Activated CD8-positive, alpha-beta T cell treated with anti-CD3 and anti-CD28 coated beads for 36 hours (primary cell): ENCODE measurements at places on chromosomes 11 and 22. TPM values are rescaled to one million over a fixed set of nuclear protein-coding genes. Genes with fewer than 3 reads are reported as not detected.
A peak's percentile ranks its signal among the peaks of the same experiment; 100 is the strongest.

C11orf97 gene
- total RNA-seq: not detected

GRCh38 chr11:36367806-36368680, 72.0 kb downstream of the PRR5L start:
- no peak overlapping the region for H3K27ac ChIP-seq
- no peaks in the 10 kb centered on the region for H3K36me3 ChIP-seq
- no peak for DNase-seq
- H3K27me3 ChIP-seq: peaks cover 30% of the 10 kb centered on the region
- H3K4me1 ChIP-seq: peaks cover 4% of the 10 kb centered on the region

DNA sequence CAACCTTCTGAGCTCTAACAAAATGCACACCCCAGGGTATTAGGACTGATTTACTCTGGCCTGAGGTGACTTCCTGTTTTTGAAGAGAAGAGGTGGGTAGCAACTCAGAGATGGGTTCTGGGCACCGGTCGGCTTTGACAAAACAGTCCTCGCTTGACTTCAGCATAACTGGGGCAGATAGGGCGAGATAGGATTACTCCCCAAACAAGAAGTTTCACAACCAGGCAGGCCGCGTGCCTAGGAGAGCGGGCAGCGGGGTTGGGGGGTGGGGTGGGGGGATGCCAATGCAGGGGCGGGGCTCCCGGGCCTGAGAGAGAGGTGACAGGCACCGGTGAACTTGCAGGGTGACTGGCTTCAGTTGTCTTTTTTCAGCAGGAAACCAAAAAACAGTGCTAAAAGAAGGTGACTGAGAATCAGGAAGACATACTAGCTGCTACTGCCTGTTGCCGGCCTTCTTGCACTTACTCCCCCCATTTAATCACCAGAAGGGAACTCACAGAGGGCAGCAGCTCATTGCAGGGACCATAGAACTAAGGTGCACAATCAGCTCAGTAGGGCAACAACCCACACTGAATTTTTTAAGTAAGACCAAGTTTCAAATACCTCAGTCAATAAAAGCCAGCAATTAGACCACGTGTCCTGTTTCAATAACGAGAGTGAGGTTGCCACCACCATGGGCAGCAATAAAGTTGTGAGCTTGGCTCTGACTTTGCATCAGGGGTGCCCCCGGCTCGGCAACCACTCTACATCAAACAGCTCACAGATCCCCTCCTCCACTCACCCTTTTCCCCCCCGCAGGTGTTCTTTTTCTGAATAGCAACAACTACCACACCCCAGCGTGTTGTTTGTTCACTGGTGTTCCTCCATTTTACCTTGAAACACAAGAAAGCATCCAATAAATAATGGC, 37.2 kb upstream of the ETS1 start:
- DNase-seq: peak; percentile 77
- peak overlapping the region; percentile 56 for H3K4me3 ChIP-seq
- H3K27ac ChIP-seq: peak overlapping the region; percentile 94
- H3K27me3 ChIP-seq: no peaks in the 10 kb centered on the region

DNA sequence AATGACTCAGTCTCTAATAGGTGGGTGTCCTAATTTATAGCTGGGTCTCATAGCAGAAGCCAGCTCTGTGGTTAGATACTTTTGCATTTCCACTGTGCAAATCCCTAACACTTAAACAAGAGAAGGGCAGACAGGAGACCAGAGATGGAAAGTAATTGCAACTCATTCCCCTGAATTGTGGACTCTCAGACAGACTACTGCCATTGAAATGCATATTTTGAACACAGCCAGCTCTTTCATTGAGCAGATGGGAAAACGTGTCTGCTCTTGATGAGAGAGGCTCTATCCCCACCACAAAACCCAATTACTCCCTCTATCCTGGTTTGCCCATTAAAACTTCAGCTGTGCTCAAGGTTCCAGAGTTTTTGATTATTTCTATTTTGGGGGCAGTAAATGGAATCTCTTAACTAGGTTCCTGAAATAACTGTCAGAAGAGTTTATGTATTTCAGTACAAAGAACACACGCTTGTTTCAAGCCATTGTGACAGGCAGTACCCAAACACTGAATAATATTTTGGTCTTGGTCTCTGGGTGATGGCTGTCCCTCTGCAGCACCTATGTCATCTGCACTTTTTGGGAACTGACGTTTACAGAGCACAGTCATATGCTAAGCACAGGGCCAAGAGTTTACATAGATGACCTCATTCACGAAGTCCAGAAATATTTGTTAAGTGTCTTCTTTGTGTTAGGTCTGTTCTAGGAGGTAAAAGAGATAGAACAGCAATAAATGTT, 41.7 kb downstream of the FAM227A start:
- H3K4me1 ChIP-seq: no peaks in the 10 kb centered on the region
- DNase-seq: no peak
- no peaks in the 10 kb centered on the region for H3K27me3 ChIP-seq
- no peak overlapping the region for H3K4me3 ChIP-seq
- no peak overlapping the region for H3K27ac ChIP-seq

MYOD1 gene
- not detected for total RNA-seq

DNA sequence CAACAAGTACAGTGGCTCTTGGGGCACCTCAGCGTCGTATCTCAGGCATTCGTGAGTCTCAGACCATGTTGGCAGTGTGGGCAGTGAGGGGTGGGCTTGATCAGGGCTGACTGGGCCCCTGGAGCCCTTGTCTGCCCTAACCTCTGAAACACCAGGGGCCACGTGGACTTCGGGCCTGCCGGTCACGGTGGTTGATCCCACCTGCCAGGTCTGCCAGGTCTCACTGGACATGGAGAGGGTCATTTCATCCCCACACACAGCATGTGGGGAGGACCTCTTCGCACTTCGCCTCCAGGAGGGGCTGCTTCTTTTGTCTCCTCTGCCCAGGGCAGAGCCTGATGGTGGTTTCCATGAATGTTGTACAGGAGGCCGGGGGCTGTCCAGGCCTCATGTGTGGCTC, 77.1 kb downstream of the MPPED1 start:
- no peaks in the 10 kb centered on the region for H3K4me1 ChIP-seq
- DNase-seq: no peak
- H3K27ac ChIP-seq: no peak overlapping the region
- H3K27me3 ChIP-seq: peaks cover 1% of the 10 kb centered on the region

GRCh38 chr22:23176645-23177027, 3.7 kb upstream of the BCR start:
- H3K36me3 ChIP-seq: peaks cover 3% of the 10 kb centered on the region
- no peak overlapping the region for H3K4me3 ChIP-seq
- no peaks in the 10 kb centered on the region for H3K27me3 ChIP-seq

DNA sequence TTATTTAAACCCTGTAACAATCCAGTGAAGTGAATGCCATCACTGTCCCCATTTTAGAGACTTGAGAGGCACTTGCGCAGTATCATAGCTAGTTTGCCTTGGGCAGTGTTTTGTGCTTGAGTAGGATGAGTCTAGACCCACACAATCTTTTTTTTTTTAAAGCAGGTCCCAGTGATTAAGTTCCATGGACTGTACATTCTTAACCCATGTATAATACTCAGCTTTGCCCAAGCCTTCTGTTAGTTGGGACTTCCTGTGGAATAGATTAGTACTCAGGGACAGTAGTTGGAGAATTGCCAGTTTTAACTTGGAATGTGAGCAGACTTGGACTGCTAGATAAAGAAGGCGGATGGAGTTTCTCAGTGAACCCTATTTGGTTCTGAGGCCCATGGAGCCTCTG, 108.6 kb upstream of the RASSF10 start:
- no peaks in the 10 kb centered on the region for H3K4me1 ChIP-seq
- peaks cover 18% of the 10 kb centered on the region for H3K27me3 ChIP-seq
- no peaks in the 10 kb centered on the region for H3K36me3 ChIP-seq
- no peak overlapping the region for H3K27ac ChIP-seq
- DNase-seq: no peak

DNA sequence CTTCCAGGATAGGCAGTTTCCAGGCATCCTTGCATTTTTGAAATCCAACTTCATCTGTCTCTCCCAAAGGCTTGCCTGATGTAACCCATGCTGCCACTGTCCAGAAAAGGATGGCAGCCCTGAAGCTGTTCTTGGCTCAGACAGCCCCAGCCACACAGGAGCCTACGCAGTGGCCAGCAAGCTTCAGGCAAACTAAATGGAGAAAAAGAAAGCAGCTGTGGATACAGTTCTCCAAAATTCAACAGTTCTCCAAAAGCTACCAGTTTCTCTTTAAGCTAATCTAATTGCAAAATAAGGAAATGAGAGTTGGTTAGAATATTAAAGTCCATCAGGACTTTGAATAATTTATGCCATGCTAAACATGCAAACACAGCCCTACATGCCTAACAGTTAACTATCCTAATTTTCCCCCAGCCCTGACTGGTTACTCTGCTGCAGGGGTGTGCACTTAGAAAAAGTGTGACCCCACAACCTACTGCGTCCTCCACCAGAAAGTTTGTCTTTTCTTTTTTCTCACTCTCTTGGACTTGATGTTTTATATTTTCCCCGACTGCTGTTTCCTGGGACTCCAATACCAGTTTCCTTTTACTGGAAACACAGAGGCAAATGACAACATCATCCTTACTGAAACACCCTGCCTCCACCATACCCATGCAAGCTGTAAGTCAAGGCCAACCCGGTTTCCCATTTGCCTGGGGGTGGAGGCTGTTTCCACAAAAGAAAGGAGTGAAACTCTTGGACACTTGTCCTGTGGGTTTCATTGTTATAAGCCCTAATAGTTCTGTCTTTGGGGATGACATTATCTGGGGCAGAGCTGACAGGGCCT, 69.1 kb upstream of the OR5AN1 start:
- no peak overlapping the region for H3K27ac ChIP-seq
- H3K4me1 ChIP-seq: peaks cover 2% of the 10 kb centered on the region
- no peak overlapping the region for H3K4me3 ChIP-seq
- no peaks in the 10 kb centered on the region for H3K36me3 ChIP-seq
- H3K27me3 ChIP-seq: peaks cover 9% of the 10 kb centered on the region

DNA sequence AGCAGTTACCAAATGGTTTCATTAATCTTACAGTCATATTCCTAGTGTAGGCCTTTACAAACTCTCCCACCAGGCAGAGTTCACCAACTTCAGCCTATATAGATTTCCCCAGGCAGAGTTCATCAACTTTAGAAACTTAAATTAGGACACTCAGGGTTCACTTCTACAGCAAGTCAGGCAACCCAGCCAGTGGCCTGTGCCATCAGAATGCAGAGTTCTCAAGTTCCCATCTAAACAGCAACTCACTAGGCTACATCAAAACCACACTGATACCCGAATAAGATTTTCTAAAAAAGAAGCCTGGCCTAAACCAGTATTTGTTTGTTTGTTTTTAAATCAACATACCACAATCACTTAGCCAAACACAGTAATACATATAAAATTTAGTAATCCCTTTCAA, 33.7 kb downstream of the PICALM start:
- H3K27me3 ChIP-seq: no peaks in the 10 kb centered on the region
- H3K4me1 ChIP-seq: peaks cover 57% of the 10 kb centered on the region
- no peak overlapping the region for H3K4me3 ChIP-seq
- no peak overlapping the region for H3K27ac ChIP-seq

DNA sequence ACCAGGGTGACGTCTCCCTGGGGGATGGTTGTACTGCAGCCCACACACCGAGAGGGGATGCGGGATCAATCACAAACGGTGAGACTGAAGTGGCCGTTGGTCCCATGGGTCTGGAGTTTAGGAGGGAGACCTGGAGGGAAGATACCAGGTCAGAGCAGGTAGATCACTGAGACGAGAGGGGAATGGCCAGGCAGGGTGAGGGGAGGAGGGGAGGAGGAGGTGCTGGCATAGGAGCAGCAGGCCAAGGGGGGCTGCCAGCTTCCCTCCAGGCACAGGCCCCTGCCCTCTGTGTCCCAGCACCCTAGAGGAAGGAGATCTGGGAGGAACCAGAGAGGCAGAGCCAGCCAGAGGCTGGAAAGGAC, 7.0 kb downstream of the MAPK8IP2 start:
- H3K27ac ChIP-seq: no peak overlapping the region
- H3K36me3 ChIP-seq: no peaks in the 10 kb centered on the region
- DNase-seq: no peak

GLYAT gene
- total RNA-seq: not detected

DNA sequence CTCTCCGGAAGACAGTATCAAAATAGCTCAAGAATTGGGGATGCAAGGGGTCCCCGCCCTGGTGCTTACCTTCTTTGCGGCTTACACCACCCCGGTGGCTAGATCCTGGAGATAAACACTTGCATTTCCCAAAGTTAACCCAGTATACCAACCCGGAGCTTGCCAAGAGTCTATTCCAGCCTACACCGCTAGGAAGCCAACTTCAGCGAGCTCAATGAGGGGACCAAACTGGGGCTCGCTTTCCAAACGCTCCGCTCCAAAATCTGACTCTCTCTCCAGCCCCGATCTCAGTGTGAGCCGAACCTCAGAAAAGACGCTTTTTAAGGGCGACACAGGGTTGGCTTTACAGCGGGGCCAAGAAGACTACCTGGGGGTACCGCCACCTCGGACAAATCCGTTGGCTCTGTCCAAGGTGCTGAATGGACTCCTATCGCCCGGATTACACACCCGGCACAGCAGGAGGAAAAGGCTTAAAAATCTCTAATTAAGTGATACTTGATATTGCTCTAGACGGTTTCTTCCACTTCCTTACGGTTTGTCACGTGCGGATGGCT, 20.1 kb upstream of the BDNF start:
- DNase-seq: peak; percentile 35
- no peak overlapping the region for H3K4me3 ChIP-seq
- peaks cover 2% of the 10 kb centered on the region for H3K36me3 ChIP-seq
- peaks cover 12% of the 10 kb centered on the region for H3K4me1 ChIP-seq

GRCh38 chr11:86999859-87000753, 37.6 kb upstream of the TMEM135 start:
- H3K27ac ChIP-seq: no peak overlapping the region
- DNase-seq: no peak
- H3K4me1 ChIP-seq: no peaks in the 10 kb centered on the region
- peaks cover 2% of the 10 kb centered on the region for H3K27me3 ChIP-seq

DNA sequence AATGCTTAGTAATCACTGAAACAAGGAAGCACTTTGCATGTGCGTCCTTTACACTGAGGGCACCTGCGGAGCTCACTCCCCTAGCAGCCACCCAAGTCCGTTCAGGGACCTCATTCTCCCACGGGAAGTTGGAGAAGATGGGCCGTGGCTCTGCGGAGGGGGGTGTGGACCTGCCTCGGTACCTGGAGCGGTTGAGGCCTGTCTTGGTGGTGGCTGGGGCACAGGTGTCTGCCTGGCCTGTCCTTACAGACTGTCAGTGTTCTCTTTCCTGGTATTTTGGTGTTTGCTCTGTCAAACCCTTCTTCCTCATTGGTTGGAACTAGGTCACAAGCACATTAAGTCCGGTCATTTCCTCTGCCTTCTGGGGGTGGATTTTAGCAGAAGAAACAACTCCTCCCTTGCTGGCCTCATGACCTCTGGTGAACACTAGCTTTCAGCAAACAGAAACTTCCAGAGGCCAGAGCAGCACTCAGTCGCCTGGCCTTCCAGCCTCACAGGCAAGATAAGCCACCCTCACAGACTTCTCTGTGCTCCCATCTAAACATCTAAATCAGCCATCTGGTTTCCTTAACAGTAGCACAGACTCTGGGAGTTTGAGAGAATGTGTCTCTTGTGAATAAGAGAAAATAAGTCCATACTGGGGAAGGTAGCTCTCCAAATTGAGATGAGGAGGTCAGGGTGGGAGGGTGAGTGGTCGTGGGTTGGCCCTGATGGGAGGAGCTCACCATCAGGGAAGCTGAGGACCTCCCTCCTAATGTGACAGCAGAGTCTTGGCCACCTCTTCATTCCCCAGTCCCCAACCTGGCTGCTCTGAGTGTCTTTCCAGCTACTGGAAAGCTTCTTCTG, 8.6 kb downstream of the SNAP29 start:
- H3K27ac ChIP-seq: peak overlapping the region; percentile 4
- H3K27me3 ChIP-seq: no peaks in the 10 kb centered on the region
- H3K36me3 ChIP-seq: peaks cover 7% of the 10 kb centered on the region
- H3K4me3 ChIP-seq: no peak overlapping the region
- no peak for DNase-seq
